ENCODE measurements at places on chromosomes 16 and 17.

DNA sequence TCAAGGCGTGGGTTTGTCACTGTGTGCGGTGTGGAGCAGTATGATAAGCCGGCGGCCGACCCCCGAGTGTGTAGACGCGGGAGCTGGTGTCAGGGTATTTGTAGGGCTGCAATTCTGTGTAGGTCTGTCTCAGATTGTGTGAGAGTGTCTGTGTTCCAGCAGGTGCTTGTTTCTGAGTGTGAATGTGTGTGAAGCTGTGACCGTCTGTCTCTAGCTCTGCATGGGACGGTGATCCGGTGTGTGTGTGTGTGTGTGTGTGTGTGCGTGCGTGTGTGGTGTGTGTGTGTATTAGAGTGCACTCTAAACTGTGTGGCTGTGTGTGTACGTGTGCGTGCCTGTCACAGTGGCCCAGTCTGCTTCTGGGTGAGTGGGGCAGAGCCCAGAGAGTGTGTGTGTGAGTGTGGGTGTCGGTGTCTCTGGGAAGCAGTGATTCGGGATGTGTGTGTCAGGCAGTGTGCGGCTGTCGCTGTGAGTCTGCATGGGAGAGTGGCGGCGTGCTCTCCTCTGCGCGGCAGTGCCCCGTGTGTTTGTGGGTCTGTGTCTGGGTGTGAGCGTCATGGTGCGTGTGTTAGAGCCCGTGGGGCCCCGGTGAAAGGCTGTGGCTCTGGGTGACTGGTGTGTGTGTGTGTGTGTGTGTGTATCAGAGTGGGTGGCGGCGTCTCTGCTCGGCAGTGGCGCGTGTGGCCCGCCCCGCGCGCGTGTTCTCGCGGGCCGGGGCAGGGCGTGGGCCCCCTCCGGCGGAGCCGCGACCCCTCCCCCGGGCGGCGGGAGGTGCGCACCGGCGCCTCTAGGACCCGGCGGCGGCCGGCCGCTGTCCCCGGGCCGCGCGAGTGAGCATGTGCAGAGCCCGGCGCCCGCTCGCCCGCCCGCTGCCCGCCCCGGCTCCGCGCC is at the start of gene WSCD1:
Gene WSCD1, plus strand, starts transcription at position 841 of the 891 bp plus-strand sequence. CDS start 10,280 bp downstream, outside the sequence.
- no peak for DNase-seq

DNA sequence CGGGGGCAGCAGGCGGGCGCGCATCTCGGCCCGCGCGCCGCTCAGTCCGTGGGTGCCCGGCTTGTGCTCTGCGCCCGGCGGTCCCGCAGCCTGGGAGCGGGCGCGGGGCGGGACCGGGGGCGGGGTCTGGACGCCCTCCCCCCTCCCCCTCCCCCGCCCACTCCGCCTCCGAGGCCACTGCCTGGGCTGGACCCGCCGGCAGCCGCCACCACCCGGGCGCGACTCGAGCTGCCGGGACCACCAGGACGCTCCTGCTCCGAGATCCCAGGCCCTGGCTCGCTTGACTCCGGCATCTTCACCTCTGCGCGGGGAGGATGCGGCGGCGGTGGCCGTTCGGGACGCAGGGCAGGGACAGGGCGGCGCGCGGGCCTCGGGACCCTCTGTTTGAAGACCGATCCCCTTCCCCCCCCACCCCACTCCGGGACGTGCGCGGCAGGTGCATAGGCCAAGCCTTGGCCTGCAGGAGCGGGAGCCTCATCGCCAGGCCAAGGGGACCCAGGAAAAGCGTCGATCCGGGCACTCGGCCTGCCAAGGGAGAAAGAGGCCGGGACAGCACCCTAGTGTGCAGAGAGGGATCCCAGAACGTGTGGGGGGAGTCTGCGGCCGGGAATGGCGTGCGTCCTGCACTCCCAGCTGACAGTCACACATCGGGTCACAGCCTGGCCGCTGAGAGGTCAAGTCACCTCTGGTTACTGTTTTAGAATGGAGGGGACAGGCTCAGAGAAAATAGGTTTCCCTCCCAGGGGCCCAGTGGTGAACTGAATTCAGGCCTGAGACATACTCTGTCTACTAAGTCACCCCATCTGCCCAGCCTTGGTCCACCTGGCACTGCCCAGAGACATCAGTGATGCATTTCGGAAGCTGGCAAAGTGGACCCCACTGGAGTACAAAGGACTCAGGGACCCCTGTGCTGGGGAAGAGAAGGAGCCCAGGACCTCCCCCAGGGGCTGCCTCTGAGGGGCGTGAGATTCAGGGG is at the start of gene HS3ST6:
Gene HS3ST6, minus strand, starts transcription at position 65 of the 976 bp plus-strand sequence. CDS start 92 bp downstream, outside the sequence.
- no peak for DNase-seq

- no peak for DNase-seq
Observed at GRCh38 chr16:26134588-26134987, 442.8 kb downstream of the HS3ST4 start.

DNA sequence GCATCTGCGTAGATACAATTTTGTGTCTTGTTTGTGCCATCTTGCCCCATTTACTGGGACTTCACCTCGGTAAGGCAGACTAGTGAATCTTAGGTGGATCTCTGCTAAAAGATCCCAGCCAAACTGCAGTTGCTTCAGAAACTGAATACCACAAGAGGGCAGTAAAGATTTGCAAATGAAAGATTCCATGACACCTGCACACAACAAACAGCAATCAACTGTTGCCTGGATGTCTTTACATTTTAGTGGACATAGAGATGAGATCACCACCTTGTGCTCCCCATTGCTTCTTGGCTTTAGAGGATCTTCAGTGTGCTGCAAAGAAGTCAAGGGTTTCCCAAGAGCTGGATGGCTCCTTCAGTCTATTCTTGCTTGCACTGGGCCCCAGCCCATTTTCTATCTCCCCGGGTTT is 119.2 kb upstream of the CACNG5 start:
- DNase-seq, result no peak

DNA sequence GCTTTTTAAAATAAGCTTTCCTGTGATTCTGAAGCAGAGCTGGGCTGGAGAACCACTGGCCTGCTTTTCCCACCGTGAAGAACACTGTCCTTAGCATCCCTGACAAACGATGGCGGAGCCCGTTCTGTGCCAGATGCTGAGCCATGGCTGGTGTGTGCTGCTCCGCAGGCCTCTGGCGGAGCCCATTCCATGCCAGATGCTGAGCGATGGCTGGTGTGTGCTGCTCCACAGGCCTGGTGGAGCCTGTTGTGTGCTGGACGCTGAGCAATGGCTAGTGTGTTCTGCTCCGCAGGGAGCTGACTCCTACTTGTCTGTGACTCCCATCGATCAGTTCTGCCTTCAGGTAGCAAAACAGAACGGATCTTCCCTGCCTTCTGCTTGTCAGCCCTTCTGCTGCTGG is 4.3 kb downstream of the ENDOV start:
- DNase-seq, result no peak

DNA sequence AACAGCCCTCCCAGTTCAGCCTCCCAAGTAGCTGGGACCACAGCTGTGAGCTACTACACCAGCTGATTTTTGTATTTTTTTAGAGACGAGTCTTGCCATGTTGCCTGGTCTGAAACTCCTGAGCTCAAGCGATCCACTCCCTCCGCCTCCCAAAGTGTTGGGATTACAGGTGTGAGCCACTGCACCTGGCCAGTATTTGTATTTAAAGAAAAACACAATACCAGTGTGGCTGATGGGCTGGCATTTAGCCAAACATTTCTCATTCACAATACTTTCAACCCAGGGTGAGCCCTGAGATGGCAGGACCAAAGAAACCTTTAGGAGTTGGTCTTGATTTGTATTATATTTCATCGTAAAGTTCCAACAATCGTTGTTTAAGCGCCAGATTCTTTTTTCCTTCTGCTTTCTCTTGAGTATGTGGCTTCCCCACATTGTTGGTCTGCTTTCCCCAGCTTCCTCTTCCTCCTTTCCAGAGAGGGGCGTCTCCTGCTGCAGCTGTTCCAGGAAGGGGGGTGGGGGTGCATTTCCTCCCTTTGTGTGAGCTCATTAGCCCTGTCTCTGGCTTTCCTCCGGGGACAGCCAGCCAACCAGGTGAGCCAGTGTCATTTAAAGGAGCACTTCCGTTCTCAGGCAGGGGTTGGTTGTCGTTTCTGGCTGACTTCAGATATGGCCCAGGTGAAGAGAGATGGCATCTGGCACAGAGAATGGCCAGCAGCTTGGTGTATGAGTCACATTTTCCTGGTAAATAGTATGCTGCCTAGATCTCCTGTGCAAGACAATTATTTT is 79.9 kb downstream of the GPRC5B start:
- no peak for DNase-seq

GRCh38 chr17:15213381-15214087 is 51.6 kb downstream of the PMP22 start:
- DNase-seq, result no peak

GRCh38 chr16:1884155-1884760 is 12.3 kb upstream of the MEIOB start:
- no peak for DNase-seq

Measured in effector CD4-positive, alpha-beta T cell (primary cell).